ENCODE measurements at places on chromosomes 6 and 20.

- DNase-seq, result no peak
Observed at GRCh38 chr6:45982280-45983036, 33.2 kb downstream of the CLIC5 start.

- no peak for DNase-seq
Observed at GRCh38 chr6:156154896-156155295, 622.3 kb upstream of the ARID1B start.

- DNase-seq, result no peak
Observed at GRCh38 chr20:48686238-48687116, 141.3 kb downstream of the PREX1 start.

GRCh38 chr20:9185511-9185910 is 116.6 kb downstream of the PLCB4 start:
- no peak for DNase-seq

DNA sequence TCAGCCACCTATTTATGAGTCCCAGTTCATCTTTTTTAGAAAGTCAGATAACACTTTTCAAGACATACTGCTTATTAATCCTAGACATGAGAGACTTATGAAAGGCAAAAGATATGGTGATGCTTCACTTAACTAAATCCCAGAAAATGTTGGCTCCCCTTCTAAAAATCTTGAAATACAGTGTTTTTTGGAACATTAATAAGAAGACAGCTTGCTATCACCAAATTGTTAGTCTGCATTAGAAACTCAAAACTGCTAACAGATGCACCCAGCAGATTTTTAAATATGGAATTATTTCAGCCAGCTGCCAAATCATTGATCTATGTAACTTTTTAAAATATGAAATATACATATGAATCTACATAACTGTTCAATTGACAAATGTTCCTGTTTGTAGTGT is 108.6 kb upstream of the TIAM2 start:
- DNase-seq, result no peak

DNA sequence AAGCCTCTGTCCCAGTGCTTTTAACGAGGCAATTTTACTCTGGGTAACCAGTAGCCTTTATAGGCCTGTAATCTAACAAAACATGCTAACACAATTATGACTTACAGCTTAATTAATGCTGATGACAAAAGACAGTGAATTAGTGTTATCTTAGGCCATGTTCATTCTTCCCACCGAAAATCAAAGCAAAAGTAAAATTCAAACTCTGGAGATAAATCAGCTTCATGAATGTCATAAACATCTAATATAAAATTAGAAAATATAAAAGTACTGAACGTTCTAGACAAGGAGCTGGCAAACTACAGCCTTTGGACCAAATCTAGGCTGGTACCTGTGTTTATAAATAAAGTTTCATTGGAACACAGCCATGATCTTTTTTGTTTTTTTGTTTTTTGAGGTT is 18.6 kb upstream of the COL21A1 start:
- DNase-seq, result no peak

- no peak for DNase-seq
Observed at GRCh38 chr6:138225953-138226352, 7.7 kb upstream of the PBOV1 start.

GRCh38 chr20:6644813-6645628 is 122.5 kb upstream of the BMP2 start:
- no peak for DNase-seq

DNA sequence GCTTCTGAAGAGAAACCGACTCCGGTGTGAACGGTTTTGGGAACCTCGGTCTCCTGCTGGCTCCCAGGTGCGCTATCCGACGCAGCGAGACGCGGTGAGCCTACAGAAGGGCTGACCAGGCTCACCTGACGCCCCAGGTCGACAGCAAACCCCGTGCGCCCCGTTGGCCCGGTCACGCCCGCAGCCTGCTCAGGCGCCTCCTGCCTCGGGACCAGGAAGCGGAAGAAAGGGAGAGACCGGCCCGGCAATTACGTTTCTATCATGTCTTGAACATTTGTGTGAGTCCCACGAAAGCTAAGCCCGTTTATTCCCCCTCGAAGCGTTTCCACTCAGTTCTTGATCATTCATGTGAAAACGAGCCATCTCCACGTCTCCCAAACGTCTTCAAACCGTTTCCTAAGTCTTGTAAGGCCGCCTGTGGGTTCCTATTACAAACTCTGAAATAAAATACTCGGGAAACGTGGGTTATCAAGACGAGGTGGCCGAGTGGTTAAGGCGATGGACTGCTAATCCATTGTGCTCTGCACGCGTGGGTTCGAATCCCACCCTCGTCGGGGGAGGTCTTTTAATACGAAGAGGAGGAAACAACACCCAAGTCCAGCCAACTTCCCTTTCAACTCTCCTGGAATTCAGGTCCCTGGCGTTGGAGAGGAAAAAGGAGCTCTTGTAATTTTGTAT is 150.5 kb upstream of the PRSS16 start:
- DNase-seq, result no peak

DNA sequence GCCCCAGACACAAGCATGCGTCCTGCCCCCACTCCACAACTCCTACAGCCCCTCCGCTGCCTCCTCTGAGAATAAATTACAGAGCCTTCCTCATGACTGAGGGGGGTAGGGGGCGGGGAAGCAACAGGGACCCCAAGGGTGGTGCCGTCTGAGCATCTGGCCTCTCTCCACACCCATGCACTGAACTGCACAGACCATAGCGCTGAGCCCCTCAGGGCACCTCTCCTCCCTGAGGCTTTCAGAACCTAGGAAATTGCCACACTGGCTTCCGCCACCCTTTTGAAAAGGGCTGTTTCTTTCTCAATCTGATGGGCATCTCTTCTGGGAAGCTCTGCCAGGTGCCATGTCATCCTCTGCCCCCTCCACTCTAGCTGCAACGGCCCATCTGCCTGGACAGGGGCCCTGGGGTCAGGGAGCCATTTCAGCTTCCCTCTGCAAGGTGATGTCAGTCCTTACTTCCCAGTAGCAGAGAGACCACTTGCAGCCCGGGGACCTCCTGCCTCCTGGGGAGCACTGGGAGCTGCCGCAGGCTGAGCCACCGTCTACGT is 2.5 kb downstream of the CST7 start:
- DNase-seq, result no peak

DNA sequence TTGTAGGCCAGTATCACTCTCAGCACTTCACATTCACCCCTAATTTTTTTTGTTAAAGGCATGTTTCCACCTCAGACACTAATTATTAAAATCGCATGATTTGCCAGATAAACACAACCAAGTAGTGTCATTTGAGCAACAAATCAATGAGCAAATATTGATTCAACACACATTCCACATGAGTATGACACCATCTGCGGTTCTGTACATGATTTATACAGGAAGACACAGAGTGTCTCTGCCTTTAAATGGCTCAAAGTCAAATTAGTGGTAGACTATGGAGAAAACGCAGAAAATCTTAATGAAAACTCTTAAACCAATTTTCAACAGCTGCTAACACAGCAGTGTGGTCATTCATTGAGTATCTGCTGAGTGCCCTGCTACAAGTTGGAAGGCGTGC is 300.2 kb downstream of the SOX4 start:
- no peak for DNase-seq

GRCh38 chr6:100575921-100576320 is 111.2 kb upstream of the SIM1 start:
- no peak for DNase-seq

- DNase-seq, result no peak
Observed at GRCh38 chr6:28330041-28330440, 5.9 kb downstream of the ZSCAN31 start.

- no peak for DNase-seq
Observed at GRCh38 chr6:21468461-21468860, 125.1 kb upstream of the SOX4 start.

GRCh38 chr6:399785-400534 is 8.4 kb downstream of the IRF4 start:
- no peak for DNase-seq

GRCh38 chr6:134309227-134309626 is 8.7 kb downstream of the SGK1 start:
- DNase-seq, result no peak

DNA sequence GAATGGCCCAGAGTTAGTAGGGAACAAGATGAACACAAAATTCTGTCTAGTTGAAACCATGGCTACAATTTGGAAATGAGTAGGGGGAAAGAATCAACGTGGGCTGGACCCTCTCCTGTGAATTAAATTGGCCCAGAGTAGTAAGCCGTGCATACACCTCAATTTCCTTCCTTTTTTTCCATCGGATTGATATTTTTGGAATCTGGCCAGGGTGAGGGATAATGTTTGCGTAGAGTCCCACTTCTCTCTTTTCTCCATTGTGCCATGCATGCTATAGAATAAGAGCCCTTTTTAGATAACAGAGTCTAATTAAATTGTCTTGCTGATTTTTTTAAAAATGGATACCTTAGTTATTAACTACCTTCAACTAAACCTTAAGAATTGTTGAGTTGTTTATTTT is 35.2 kb downstream of the XRN2 start:
- DNase-seq, result no peak

DNA sequence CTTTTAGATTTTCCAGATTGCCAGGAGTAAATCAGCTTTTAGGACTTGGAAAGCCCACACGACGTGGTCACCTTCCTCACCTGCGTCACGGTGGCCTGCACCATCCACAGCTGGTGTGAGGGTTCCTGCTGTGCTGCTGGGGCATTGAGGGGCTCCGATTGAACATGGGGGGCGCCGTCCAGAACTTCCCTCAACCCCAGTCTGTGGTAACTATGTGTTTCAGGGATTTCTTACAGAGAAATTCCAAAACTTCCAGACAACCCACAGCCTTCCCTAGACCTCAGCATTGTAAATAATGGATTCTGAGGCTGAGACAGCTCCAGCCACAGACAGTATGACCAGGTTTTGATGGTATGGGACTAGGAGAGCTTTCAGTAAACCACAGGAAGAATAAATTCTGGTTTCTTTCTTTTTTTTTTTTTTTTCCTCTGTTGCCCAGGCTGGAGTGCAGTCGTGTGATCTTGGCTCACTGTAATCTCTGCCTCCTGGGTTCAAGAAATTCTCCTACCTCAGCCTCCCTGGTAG is 46.7 kb upstream of the IRF4 start:
- DNase-seq, result no peak

- no peak for DNase-seq
Observed at GRCh38 chr6:41548841-41549642, 2.9 kb downstream of the FOXP4 start.

DNA sequence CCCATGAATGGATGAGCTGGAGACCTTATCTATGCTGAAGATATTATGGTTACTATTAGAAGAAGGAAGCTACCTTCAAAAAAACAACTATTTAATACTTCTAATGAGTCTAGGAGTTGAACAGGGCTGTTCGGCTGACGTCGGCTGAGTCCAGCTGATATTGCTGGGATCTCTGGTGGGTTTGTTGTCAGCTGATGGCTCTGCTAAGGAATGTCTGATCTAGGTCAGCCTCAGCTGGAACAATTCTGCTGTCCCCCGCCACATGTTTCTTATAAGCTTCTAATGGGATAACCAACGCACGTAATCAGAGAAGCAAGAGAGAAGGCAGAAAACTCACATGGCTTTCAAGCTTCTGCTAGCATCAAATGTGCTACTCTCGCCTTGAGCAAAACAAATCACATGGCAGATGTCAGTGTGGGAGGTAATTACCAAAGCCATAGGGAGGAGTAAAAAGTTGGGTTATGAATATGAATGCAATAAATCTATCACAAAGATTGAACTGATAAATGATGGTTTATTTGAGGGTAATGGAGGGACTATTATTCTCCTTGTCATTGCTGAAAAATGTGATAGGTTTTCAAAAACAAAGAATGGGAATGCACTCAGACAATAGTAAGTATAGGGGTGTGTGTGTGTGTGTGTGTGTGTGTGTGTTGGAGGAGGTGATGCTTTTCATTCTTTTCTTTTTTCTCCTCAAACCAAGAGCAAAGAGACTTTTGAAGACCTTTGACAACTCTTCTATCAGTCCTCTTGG is 71.5 kb downstream of the BTBD3 start:
- DNase-seq, result no peak

- no peak for DNase-seq
Observed at GRCh38 chr20:35007413-35007812, 51.7 kb downstream of the MYH7B start.

- no peak for DNase-seq
Observed at GRCh38 chr6:134689177-134689576, 260.7 kb downstream of the ALDH8A1 start.

GRCh38 chr6:31112478-31112877 is at the start of gene C6orf15:
Gene C6orf15 (minus strand): TSS chr6:31112575. CDS start chr6:31112555, 20 bp downstream.
- no peak for DNase-seq

- DNase-seq, result no peak
Observed at GRCh38 chr20:23178806-23179205, 92.7 kb upstream of the CD93 start.

DNA sequence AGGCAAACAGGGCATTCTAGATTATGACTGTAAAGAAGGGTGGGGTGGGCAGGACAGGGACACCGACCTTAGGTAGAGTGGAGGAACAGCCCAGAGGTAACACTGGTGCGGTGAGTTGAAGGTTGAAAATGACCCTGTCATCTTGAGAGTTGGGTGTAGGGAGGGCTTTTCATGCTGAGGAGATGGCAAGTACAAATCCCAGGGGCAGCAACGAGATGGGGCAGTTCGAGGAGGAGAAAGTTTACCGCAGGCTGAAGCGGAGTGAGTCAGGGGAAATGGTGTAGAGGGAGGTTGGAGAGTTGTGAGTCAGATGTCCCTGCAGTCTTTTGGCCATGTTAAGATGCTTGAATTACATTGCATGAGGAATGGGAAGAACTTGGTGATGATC is 101.1 kb downstream of the HIVEP1 start:
- no peak for DNase-seq

- DNase-seq, result no peak
Observed at GRCh38 chr6:139572001-139572400, 197.6 kb upstream of the CITED2 start.
